Mesenteric fat pad (tissue), 1 donor: ENCODE measurements at places on chromosomes 1 and 21. TPM values are rescaled to one million over a fixed set of nuclear protein-coding genes. Genes with fewer than 3 reads are reported as not detected.

The SLC25A34 gene
- total RNA-seq = 2.2 TPM

The ZNF648 gene
- not detected for total RNA-seq

The TUT4 gene
- 39.9 TPM for total RNA-seq

The TCHH gene
- 1.1 TPM for total RNA-seq

The ZMYND12 gene
- 1.3 TPM for total RNA-seq

The AURKAIP1 gene
- total RNA-seq = 120 TPM

The DNALI1 gene
- total RNA-seq = 3.1 TPM

The GTF2B gene
- total RNA-seq = 25.4 TPM

The RPTN gene
- total RNA-seq = not detected

The RNU1-4 gene
- total RNA-seq = 6,165 TPM

The KCNH1 gene
- total RNA-seq = 0.26 TPM

The OR10J1 gene
- not detected for total RNA-seq

The PGBD5 gene
- 1.4 TPM for total RNA-seq

The KLHDC8A gene
- total RNA-seq = not detected

The GBP1 gene
- 21.5 TPM for total RNA-seq

The TTC24 gene
- total RNA-seq = not detected

The OR2G6 gene
- not detected for total RNA-seq

The LCE3E gene
- not detected for total RNA-seq
